ENCODE measurements at places on chromosomes 2 and 18.

GRCh38 chr2:219181531-219181930 is 3.5 kb downstream of the RETREG2 start:
- no peak for DNase-seq

GRCh38 chr18:38923540-38923939 is 1357.9 kb upstream of the CELF4 start:
- DNase-seq, result no peak

GRCh38 chr2:205259121-205259520 is 423.2 kb upstream of the NRP2 start:
- no peak for DNase-seq

GRCh38 chr18:80157708-80158343 is 48.8 kb downstream of the ADNP2 start:
- peak; percentile 47 for DNase-seq

DNA sequence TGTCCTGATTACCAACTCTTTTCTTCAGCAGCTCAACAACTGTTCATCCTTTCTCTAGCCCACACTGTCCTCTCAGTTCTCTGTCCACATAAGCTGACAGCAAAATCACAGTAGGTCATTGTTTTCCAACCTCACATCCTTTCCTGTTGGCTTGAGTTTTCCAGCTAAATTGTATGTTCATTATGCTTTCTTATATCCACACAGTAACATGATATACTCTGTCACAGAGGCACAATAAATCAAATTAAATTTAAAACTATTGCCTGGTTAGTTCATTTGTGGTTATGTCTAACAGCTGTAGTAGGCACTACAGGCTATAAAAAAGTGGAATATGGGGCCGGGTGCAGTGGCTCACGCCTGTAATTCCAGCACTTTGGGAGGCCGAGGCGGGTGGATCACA is 179.9 kb downstream of the ETAA1 start:
- DNase-seq, result no peak

- DNase-seq, result no peak
These were observed 443.9 kb upstream of the FSHR start for GRCh38 chr2:49598231-49598630.

DNA sequence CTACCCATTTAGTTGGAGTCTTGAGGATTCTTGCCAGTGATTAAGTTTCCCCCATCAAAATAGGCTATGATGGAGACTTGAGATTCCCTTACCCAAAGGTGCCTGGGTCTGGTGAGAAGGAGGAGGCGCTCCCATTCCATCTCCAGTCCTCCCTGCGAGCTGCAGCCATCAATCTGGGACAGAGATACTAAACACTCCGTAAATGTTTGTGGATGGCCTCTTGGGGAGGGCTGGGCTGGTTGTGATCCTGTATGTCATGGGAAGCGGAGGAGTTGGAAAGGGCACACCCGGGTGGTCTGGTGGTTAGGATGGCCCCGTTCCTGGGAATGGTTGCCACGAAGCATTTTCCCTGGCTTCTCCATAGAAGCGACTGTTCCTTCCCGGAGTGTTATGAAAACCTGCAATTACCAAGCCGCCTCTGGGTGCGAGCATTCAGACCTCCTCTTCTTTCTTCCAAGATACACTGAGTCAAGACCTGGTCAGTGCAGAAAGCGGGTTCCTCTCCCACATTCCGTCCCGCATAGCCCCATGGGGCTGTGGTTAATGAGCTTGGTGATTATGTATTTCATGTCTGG is 196.9 kb downstream of the CTIF start:
- DNase-seq, result no peak

DNA sequence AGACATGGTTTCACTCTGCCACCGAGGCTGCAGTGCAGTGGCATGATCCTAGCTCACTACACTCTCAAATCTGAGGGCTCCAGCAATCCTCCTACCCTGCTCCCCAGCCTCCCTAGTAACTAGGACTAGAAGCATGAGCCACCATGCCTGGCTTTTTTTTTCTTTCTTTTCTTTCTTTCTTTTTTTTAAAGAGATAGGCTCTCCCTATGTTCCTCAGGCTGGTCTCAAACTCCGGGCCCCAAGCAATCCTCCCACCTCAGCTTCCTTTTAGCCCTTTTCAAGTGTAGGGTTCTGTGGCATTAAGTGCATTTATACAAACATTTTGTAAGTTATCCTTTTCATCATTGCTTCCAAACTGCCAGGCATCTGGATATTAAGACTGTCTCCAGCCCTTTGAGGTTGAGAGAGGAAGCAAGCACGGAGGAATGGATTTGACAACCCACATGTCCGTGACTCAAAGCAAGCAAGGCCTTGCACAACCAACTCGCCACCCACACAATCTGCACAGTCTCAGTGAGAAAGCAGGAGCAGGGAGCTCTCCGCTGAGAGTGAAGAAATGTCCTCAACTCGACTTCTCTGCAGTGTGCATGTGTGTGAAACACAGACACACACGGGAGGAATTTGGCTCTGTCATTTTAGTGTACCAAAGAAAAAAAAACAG is 65.6 kb downstream of the ATP8B1 start:
- no peak for DNase-seq

GRCh38 chr2:54428108-54428831 is 27.9 kb upstream of the SPTBN1 start:
- no peak for DNase-seq

DNA sequence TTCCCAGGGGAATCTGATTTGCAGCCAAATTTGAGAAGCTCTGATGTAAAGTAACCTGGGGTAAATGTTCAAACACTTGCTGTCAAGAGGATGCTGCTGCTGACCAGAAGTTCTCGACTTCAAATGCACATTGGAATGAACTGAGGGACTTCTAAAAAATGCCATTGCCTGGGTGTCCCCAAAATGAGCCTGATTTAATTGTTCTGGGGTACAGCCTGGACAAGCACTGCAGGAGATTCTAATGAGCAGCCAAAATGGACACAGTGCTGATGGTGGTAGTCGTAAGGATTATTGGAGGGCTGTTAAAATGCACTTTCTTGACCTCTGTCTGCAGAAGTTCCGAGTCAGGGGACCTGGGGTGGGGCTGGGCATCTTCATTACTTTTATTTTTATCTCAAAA is 49.5 kb downstream of the LIPG start:
- no peak for DNase-seq

- DNase-seq, result no peak
These were observed 11.9 kb upstream of the IL1R1 start for GRCh38 chr2:102130647-102130991.

GRCh38 chr2:26925100-26925791 is 45.2 kb upstream of the MAPRE3 start:
- DNase-seq, result no peak

- no peak for DNase-seq
These were observed 154.1 kb downstream of the SH3BP4 start for GRCh38 chr2:235105821-235106359.

DNA sequence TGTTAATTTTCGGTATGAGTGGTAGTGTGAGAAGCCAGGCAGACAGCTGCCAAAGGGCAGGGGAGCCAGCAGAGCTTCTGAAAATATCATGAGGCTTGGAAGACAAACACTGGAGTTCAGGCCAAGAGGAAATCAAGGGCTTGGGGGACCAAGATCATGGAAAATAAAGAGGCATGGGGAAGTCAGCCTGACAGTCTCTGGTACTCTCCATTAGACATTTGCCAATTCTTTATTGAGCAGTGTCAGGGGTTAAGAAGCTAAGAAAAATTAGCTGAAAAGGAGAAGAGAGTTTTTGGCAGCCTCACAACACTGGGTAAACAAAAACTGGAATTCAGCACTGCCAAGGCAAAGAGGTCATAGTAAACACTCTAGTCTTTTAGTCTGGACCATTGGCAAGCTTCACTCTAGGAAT is 612.7 kb downstream of the EPHA4 start:
- no peak for DNase-seq

DNA sequence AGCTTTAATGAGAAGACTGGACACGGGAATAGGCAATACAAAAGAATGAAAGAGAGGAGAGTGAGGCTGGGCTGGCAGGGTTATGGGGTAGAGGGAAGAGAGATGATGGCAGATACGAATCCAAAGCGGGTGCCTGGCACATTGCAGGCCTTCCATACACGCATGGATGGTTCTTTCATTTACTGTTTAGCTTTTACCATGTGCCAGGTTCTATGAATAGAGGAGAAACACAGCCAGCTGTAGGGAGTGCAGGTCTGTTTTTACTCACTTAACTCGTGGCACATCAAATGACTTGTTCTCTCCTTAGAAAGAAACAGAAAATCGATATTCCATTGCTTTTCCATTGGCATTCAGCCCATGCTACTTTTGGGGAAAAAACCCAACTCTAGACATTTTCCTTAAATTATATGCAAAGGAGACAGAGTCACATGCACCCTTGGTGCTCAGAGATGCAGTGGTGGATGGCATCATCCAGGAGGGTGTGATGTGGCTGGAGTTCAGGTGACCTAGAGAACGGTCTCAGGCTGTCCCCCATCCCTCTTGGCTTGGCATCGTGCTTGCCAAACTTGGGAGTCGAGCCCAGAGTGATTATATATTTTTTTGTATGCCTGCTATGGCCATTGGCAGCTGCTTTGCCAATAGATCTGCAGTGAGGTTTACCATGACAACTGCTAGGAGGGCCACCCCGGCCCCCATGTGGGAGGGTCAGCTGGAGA is 6.2 kb downstream of the LTBP1 start:
- no peak for DNase-seq

GRCh38 chr2:58122540-58122939 is 75.9 kb downstream of the VRK2 start:
- no peak for DNase-seq

DNA sequence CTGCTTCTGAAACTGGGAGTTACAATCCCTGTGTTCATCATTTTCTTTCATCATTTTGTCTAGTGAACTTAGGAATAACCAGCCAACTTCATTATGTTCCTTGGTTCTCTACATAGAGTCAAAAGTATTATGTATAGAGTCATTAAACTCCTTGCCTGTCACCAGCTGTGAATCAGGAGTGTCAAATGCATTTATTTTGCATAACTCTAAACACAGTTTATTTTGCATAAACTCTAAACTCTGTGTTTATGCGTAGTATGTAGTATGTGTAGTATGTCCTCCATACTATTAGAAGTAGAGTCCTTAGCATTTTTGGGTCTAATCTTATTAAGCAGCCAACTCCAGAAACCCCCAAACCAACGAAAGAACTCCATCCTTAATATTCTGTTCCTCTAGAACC is 164.4 kb downstream of the EVA1A start:
- no peak for DNase-seq

DNA sequence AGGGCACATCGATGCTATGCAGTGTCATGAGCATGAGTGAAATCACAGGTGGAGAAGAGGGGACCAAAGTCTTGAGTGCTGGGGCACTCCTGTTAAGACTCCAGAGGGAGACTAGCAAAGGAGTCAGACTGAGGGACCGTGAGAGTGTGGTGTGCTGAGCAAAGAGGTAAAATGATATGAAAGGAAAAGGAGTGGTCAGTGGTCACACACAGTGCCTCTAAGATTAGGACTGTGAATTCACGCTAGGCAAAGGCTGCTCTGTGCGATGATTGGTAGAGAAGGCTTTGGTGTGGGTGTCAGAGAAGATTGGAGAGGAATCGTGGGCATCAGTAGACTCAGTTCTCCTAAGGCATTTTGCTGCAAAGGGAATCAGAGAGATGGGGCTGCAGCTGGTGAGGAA is 12.8 kb downstream of the SOCS6 start:
- no peak for DNase-seq
